Esophagus mucosa (tissue), 1 donor: ENCODE measurements at places on chromosomes 4 and X. TPM values are rescaled to one million over a fixed set of nuclear protein-coding genes. Genes with fewer than 3 reads are reported as not detected.
A peak's percentile ranks its signal among the peaks of the same experiment; 100 is the strongest.

PNMA5 gene
- total RNA-seq, result not detected

RAB9B gene
- 0.16 TPM for total RNA-seq

CXCL5 gene
- 0.12 TPM for total RNA-seq

TRO gene
- total RNA-seq, result 2.7 TPM

NAT8L gene
- 0.04 TPM for total RNA-seq

MAPK10 gene
- 4.3 TPM for total RNA-seq

PABPC5 gene
- not detected for total RNA-seq

GAGE13 gene
- not detected for total RNA-seq

CCNB3 gene
- total RNA-seq, result 0.36 TPM

DNA sequence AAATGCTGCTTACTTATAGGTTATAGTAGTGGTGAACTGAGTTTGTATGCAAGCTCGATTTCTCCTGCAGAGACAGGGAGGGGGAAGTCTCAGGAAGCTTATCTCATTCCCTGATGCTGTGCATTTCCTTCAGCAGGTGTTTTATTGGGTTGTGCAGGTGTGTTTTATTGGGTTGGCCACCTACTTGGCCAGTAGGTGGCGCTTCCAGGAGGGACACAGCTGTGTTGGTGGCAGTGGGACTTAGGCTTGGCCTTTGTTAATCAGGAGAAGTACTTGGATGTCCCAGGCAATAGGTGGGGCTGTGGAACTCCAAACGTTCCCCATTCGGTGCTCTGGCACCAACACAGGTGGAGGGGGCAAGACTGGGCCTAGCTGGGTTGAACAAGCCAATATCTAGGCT lies 196.0 kb upstream of the DCAF8L1 start:
- ATAC-seq, result no peak

- ATAC-seq, result no peak
These were observed 153.3 kb upstream of the TBL1X start for GRCh38 chrX:9311421-9312160.

GRCh38 chr4:143773998-143774895 lies 73.8 kb upstream of the FREM3 start:
- ATAC-seq, result peak; percentile 85
